ENCODE measurements at places on chromosomes 13 and 19.
A peak's percentile ranks its signal among the peaks of the same experiment; 100 is the strongest.

GRCh38 chr19:46049597-46049996, 8.8 kb upstream of the IGFL4 start:
- DNase-seq: no peak

GRCh38 chr19:55304279-55304978, 20.6 kb downstream of the BRSK1 start:
- peak; percentile 47 for DNase-seq

- no peak for DNase-seq
Observed at GRCh38 chr13:109233293-109233692, 553.1 kb downstream of the IRS2 start.

DNA sequence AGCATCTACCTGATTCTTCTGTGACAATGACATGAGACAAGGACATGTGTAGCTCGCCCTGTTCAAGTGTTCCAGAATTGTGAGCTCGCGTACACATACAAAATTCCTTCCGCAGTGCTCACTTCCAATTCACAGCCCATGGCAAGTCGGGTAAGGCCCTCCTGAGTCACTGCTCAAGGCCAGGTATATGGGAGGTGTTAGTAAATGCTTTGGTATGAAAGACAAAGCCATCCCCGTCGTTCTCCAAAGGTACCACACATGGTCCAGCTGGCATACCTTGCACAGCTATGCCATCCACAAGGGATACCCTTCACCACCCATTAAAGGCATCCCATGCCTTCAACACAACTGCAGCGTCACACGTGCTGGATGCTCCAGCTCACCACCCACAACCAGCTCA, 4.4 kb upstream of the ELL start:
- DNase-seq: no peak

GRCh38 chr13:84684048-84684662, 801.9 kb upstream of the SLITRK1 start:
- DNase-seq: no peak

DNA sequence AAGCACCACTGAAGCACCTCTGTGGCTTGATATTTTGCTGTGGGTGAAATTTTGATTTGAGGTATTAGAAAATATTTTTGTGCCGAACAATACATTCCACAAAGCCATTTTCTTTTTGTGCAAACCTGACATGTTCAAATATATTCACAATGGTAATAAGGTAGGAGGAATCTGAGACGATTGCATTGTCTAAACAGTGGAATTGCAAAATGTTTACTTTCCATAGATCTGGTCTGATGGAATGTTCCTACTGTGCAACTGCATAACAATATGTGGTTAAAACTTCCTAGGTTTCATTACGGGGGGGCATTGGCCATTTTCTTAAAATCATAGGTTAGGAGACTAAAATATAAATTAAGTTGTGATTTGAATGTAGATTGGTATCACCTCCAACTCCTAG, 42.7 kb upstream of the AKAP11 start:
- DNase-seq: no peak

DNA sequence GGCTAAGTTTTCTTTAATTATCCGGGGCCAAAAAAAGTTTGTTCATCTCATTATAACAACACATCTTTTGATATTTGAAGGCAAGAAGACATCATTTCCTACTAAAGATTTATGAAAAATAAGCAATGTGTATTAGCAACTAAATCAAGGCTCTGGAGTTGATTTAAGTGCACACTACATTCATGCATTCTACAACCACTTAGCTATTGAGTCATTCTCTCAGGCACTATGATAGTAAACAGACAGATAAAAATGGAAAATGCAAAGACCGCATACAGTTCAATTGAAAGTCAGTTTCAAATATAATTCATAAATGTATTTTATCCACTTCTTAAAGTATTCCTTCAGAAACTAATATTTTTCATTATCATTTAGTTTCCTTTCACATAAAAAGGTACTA, 1395.2 kb downstream of the PCDH9 start:
- no peak for DNase-seq

GRCh38 chr19:17196610-17197009, 18.5 kb upstream of the USE1 start:
- no peak for DNase-seq
